ENCODE measurements at places on chromosomes 2 and 18.
A peak's percentile ranks its signal among the peaks of the same experiment; 100 is the strongest.

DNA sequence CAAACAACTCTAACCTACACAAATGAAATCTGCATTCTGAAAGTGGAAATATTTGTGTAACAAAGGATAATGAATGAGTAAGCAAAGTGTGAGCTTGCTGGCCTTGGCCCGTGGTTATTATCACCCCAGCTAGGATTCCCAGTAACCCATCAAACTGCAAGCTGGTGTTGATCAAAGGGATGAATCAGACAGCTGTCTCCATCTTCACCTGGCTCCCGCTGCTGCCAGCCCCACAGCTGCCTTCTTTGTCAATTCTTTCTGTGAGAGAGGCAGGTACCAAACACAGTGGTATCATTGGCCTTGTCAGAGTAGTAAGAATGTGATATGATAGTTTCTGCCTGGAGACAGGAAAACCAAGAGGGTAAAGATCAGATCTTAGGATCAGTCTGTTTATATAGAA is 25.2 kb upstream of the RGPD4 start:
- DNase-seq = no peak

DNA sequence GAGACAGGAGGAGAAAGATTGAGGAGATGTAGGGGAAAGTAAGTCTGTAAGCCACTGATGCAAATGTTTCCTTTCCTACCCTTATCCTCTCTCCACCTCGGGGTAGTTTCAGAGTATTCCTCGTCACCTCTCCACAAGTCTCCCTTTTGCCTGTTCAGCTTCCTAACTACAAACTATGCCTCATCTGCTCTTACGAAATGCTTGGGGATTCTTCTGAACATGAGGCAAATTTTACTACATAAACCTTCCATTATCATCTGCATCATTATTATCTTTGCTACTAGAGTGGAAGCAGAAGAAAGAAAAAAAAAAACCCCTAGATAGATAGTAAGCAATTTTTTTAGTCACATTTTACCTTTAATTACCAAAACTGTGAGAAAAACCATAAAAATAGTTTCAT is 43.1 kb upstream of the CWC22 start:
- DNase-seq = no peak

DNA sequence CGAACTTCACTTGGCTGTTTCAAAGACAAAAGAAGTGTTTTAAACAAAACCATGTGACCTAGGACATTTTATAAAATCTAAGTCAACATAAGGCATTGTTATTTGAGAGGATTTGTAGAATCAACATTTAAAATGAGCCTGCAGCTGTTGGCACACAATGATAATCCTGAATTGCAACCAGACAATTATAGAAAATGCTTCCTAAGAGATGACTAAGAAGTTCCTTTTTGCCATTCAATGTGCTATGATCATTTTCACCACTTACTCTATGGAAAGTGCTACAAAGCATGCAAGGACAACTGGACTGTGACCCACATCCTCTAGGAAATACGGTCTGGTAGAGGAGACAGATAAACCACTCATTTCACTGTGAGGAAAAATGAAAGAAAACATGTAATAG is 246.4 kb downstream of the CDH20 start:
- DNase-seq = no peak

DNA sequence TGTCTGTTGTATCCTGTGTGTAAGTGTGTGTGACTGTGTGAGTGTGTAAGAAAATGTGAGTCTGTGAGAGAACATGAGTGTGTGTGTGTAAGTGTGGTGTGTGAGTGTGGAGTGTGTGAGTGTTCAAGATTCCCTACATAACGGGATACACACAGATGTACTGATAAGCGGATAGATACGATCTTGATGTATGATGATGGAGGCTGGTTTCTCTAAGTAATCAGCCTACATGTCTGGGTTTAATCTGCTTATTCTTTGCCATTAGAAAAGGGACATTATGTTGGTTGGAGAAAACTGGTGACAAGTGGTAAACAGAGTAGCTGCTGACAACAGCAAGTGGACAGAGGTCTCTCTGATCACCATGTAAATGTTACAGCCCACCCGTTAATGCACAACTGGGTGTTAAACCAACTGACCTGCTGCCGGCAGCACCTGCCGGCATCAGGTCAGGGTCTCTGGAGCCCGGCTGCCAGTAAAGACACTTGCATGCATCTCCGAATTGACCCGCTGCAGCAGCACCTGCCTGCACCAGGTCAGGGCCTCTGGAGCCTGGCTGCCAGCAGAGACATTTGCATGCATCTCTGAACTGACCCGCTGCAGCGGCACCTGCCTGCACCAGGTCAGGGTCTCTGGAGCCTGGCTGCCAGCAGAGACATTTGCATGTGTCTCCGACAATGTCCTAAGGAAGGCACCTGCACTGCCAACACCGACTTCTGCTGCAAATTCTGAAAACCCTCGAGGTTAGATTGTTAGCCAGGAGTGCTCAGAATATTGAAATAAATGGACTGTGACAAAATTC is 87.5 kb downstream of the MBP start:
- no peak for DNase-seq

GRCh38 chr2:64626963-64627760 is 26.6 kb downstream of the SERTAD2 start:
- DNase-seq = no peak

DNA sequence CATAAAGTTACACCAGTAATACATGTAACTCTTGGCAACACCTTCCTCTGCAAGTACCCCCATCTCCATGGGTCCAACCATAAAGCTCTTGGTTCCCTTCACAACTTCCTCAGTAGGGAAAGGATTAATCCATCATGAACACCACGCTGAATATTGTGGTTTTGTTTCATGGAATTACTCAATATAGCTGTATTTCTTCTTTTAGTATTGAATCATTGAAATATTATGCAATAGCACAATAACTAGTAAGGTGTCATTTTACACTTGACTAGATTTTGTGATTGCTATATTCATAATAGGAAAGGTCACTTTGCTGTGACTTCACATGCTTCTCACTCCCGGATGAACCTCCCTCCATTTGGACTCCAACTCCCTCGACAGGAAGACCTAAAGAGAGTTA is 29.7 kb upstream of the PID1 start:
- DNase-seq = no peak

DNA sequence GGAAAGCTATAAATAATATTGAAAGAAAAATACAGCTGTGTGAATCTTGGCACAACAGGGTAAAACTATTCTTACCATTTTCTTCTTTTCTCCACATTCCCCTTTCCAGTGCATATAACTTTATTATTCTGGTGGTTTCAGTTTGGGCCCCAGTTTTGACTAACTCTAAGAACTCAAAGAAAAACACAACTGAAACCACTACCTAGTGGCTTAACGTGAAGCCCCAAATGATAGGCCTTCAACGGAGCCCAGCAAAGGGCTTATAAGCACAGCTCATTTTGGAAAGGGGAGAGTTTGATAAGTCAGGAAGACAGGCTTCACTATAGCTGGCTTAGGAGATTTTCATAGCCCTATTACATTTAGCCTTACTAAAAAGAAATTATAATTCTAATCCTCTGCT is 62.4 kb downstream of the PPP1R1C start:
- DNase-seq = no peak

DNA sequence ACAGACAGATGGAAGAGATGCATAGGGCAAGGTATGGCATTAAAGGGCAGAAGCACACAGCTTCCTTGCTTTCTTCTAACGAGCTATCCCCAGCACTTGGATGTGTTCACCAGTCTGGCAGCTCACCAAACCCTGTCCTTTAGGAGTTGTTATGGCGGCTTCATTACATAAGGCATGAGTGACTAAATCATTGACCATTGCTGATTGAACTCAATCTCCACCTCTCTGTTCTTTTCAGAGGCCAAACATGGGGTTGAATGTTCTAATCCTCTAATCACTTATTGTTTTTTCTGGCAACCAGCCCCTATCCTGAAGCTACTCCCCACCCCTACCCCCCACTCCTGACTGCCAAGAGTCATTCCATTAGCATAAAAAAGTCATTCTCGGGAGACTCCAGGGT is 301.8 kb downstream of the XIRP2 start:
- no peak for DNase-seq

DNA sequence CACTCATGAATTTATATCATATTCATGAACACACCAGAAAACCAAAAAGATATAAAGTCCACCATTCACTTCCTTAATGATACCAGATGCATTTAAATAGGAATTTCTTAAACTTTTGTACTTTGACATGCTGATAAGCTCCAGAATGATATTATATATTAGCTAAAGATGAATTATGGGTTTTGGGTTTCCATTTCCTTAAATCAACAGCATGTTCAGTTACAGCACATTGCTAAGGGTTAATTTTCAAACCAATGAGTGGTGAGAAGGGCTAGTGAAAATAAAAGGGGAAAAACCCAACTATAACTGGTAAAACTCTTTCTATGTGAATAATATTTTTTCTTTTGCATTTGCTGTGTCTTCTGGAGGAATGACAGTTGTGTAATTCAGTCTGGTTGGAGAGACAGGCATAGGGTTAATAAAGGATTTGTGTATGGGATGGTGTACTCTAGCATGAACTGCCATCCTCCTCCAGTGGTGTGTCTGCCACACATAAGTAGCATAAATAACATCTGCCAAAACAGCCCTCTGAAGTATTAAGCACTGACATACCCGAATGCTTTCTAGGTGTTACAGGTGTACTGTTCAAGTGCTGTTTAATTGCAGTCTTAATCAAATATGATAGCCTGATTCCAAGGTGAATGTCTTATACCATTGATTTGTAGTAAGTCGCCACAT is 19.3 kb upstream of the CPS1 start:
- DNase-seq = no peak

DNA sequence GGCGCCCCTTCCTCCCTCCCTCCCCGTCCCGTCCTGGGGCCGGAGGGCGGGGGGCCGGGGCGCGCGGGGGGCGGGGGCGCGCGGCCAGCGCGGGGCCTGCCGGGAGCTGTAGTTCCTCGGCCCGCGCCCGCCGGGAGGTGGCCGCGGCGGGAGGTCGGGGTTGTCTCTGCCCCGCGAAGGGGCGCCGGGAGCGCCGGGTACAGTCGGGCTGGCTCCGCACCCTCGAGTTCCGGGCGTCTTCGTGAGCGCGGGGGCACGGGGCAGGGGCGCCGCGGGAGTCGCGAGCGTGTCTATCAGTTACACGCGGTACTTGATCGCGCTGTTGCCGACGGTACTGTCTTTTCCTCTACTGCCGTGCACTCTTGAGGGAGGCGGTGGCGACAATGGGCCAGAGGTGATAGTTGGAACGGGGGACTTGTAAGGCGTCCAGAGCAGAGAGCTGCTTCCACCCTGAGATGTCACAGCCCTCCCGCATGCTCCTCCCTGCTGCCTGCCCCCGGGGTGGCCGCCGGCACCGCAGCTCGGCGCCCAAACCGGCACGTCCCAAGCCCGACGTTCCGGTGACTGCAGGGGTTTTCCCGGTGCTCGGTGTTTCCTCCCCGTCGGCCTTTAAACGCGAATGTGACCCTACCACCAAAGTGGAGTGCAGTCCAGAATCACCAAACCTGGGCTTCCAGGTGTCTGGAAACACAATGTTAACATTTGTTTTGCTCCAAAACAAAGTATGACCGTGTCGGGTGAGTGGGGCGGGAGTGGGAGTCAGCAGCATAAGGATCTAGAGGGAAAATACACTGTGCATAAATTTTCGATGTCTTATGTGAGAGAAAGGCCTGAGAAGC is at the start of gene PRKD3:
Gene PRKD3, minus strand, starts transcription at position 48 of the 839 bp plus-strand sequence. CDS start 8,309 bp downstream, outside the sequence.
- DNase-seq = peak; percentile 67

- DNase-seq = no peak
Observed at GRCh38 chr2:236928380-236929037, 157.2 kb upstream of the COPS8 start.

GRCh38 chr2:117273009-117273671 is 541.4 kb upstream of the DDX18 start:
- no peak for DNase-seq

GRCh38 chr2:238038203-238038602 is 22.6 kb upstream of the SCLY start:
- DNase-seq = no peak

DNA sequence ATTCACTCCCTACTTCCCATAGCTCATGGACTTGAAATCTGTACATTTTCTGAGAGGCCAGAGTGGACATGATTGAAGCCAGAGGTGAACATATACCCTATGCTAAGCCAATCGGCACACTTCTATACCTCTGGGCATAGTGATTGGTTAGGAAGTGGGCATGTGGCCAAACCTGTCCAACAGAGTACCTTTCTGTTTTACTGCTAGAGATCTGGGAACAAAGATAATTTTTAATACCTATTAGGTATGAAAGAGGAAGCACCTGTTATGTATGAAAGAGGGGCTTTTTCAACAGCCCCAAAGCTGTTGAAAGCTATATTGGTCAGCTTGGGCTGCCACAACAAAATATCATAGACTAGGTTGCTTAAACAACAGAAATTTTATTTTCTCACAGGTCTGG is 27.7 kb downstream of the METTL8 start:
- no peak for DNase-seq

DNA sequence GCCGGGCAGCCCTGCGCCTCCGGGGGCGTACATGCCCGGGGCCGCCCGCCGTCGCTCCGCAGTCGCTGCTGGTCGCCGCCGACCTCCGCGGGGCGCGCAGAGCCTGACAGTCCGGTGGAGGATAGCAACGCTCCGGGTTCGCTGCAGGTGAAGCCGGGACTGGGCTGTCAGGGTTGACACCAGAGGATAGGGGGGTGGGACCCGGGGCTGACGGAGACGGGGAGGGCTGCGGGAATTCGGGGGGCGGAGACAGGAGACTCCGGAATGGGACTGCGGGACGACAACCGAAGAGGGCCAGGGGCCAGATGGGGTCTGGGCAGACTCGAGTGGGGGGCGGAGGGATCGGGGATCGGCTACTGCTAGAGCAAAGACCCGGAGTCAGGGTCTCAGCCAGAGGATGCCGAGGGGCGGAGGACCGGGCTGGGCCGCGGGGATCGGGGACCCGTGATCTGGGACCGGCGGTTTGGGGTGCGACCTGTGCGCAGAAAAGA is 403 bp downstream of the TMEM127 start:
- DNase-seq = peak; percentile 37

Measured in T-helper 2 cell (primary cell).